H54 (cell line): ENCODE measurements at places on chromosomes 3 and 15.

GRCh38 chr3:143001369-143002082 is at the start of gene U2SURP:
Gene U2SURP, plus strand, starts transcription at chr3:143001570. Its CDS starts 59 bp downstream, at chr3:143001629.
- peak; percentile 82 for DNase-seq

DNA sequence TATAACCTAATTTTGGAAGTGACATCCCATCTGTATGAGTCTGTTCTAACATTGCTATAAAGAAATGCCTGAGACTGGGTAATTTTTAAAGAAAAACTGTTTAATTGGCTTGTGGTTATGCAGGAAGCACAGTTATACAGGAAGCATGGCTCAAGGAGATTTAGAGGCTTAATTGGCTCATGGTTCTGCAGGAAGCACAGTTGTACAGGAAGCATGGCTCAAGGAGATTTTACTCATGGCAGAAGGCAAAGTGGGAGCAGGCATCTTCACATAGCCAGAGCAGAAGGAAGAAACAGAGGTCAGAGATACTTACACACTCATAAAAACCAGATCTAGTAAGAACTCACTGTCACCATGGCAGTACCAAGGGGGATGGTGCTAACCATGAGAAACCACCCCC is 193.1 kb upstream of the ADAMTS9 start:
- no peak for DNase-seq

GRCh38 chr3:138257986-138258385 is 70.9 kb downstream of the ARMC8 start:
- DNase-seq, result no peak

DNA sequence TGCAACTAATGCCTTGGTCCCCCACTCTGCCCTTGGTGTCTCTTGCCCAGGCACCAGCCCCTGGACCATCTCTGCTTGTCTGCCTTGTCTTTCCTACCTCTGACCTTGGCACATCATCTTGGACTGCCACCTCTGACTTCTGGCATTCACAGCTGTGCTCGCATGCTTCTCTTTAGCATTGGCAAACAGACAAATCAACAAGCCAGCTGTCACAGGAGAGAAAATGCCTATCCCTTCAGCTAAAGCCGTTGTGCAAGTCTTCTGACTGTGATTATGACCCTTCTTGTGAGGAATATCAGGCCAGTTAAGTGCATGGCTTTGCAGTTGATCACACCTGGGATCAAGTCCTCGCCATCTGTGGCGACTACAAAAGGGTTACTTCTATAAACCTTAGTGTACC is 84.6 kb downstream of the PRICKLE2 start:
- DNase-seq, result no peak

GRCh38 chr15:100464256-100464655 is 64.5 kb downstream of the CERS3 start:
- no peak for DNase-seq

GRCh38 chr15:89693696-89694095 is 3.1 kb downstream of the WDR93 start:
- no peak for DNase-seq

GRCh38 chr3:195105841-195106417 is 165.0 kb downstream of the XXYLT1 start:
- DNase-seq, result no peak

DNA sequence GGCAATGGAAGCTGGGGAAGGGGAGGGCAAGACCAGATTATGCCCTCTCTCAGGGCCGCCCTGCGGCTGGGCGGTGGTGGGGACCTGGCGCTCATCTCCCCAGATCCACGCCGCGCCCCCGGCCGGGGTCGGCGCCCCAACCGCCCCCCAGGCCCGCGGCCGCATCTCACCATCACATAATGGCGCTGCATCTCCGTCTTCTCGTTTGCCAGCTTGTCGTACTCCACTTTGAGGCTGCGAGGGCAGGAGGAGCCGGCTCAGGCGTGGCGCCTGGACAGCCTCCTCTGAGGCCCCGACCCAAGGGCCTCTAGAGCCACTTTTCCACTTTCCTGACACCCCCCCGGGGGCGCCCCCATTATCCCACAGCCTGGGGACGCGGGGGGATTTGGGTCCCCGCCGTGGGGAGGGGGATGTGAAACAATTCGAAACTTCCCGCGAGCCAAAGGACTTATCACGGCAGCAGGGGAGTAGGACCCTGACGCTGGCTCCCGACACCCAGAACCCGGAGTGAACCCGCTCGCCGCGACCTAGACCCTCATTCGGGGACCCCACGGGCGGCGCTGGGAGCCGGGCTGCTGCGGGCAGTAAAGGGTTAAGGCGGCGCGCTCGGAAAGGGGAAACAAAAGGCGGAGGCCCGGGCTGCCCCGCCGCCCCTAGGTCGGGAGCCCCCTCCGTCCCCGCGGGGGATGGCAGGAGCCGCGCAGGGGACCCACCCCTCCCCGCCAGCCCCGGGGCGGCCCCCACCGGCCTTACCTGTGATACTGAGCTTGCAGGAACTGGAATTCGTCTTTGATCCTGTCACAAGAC is 2.1 kb downstream of the TLE3 start:
- no peak for DNase-seq

- DNase-seq, result no peak
Observed at GRCh38 chr3:148957586-148957985, 33.8 kb upstream of the GYG1 start.
